ENCODE measurements at places on chromosomes 2 and 18. TPM values are rescaled to one million over a fixed set of nuclear protein-coding genes. Genes with fewer than 3 reads are reported as not detected.

EFR3B gene
- 0.07 TPM for total RNA-seq

DNA sequence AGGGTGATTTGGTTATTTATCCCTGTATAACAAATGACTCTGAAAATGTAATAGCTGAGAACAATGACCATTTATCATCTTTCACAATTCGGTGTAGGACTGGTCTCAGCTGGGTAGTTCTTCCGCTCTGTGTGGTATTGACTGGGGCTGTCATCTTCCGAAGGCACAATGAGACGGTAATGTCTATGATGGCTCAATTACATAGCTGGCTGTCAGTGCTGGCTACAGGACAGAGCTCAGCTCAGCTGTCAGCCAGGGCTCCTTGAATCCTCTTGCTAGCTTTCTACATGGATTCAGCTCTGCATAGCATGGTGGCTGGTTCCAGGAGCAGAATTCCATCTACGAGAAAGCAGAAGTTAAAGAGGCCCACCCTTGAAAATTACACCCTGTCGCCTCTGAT lies 483.8 kb downstream of the TDRD15 start:
- H3K36me3 ChIP-seq: no peaks in the 10 kb centered on the region
- no peaks in the 10 kb centered on the region for H3K27me3 ChIP-seq
- H3K4me3 ChIP-seq: no peak overlapping the region
- no peak overlapping the region for H3K27ac ChIP-seq

GRCh38 chr2:82853299-82853698 lies 1605.8 kb downstream of the SUCLG1 start:
- no peaks in the 10 kb centered on the region for H3K36me3 ChIP-seq
- no peaks in the 10 kb centered on the region for H3K4me1 ChIP-seq
- H3K4me3 ChIP-seq: no peak overlapping the region
- H3K27ac ChIP-seq: no peak overlapping the region
- no peaks in the 10 kb centered on the region for H3K27me3 ChIP-seq

CYRIA gene
- 76.1 TPM for total RNA-seq

VIT gene
- not detected for total RNA-seq

DNA sequence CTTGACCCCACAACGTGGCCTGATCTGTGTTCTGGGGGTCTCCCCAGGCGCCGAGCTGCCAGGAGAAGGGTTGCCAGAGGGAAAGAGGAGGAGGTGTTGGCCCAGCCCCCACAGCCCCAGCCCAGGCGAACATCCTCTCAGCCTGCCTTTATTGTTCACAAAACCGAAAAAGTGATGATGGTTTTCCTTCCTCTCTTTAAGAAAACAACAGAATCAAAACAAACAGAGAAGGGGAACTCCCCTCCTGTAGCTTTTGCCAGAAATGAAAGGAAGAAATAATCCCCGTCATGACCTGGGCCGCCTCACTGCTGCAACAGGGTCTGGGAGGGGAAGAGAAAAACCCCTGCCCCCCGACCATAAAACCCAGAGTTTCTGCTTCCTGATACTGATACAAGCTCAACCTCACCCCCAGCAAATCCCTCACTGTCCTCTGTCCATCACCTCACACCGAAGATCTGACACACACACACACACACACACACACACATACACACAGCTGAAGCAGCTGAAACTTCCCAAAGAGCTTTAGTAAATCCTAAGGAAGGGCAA lies 52.0 kb downstream of the ZFP36L2 start:
- H3K36me3 ChIP-seq: peaks cover 2% of the 10 kb centered on the region
- H3K27ac ChIP-seq: peak overlapping the region; percentile 91
- H3K4me3 ChIP-seq: peak overlapping the region; percentile 64
- H3K27me3 ChIP-seq: no peaks in the 10 kb centered on the region
- H3K4me1 ChIP-seq: peaks cover 87% of the 10 kb centered on the region

DNA sequence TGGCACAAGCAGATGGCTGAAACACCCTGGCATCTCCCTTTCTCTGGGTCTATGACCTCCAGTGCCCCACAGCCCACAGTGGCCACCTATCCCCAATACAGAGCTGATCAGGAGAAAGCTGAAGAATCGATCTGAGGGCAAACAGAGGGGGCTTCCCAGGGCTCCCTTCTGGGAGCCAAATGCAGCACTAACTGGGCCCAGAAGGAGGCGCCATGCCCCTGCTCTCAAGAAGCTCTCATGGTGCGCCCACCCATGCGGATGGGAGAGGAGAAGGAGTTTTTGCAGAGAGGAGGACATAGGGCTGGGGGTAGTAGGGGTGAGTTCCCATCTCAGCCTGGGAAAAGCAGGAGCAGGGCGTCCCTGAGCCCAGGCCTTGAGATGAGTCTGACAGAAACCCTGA lies 787.3 kb upstream of the RAB6C start:
- peaks cover 6% of the 10 kb centered on the region for H3K27me3 ChIP-seq
- DNase-seq: no peak
- H3K4me1 ChIP-seq: no peaks in the 10 kb centered on the region
- H3K4me3 ChIP-seq: no peak overlapping the region
- H3K27ac ChIP-seq: no peak overlapping the region

GRCh38 chr2:232300894-232301387 lies 77.6 kb upstream of the ALPP start:
- H3K36me3 ChIP-seq: peaks cover 63% of the 10 kb centered on the region
- H3K4me1 ChIP-seq: no peaks in the 10 kb centered on the region
- no peak overlapping the region for H3K27ac ChIP-seq

DNA sequence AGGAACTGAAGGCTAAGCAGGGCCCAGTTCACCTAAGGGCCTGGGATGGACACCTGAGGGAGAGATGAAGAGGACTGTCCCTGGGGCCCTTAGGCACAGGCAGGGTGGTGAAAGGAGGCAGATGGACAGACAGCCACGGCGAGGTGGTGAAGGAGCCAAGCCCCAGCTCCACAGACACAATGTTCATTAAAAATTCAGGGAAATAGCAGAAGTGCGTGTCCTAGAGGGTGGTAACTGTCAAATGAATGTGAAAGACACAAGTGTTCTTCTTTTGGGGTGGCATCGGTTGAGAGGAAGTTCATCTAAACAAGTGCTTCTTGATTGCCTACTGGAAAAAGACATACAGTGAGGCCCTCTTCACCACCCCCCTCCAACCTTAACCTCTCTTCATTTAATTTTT lies 76.2 kb upstream of the SIX2 start:
- no peaks in the 10 kb centered on the region for H3K4me1 ChIP-seq
- no peak overlapping the region for H3K4me3 ChIP-seq
- H3K36me3 ChIP-seq: no peaks in the 10 kb centered on the region
- H3K27me3 ChIP-seq: peaks cover 5% of the 10 kb centered on the region
- no peak overlapping the region for H3K27ac ChIP-seq
- DNase-seq: no peak

- peaks cover 24% of the 10 kb centered on the region for H3K27me3 ChIP-seq
- no peaks in the 10 kb centered on the region for H3K4me1 ChIP-seq
- no peaks in the 10 kb centered on the region for H3K36me3 ChIP-seq
- H3K4me3 ChIP-seq: no peak overlapping the region
- no peak for DNase-seq
Observed at GRCh38 chr2:221235941-221236340, 336.2 kb downstream of the EPHA4 start.
